Fibroblast of mammary gland (primary cell): ENCODE measurements at places on chromosomes 4 and X.

GRCh38 chr4:162727232-162727631 is 439.5 kb downstream of the NAF1 start:
- no peak for DNase-seq

GRCh38 chr4:133588306-133588705 is 439.2 kb downstream of the PCDH10 start:
- no peak for DNase-seq

GRCh38 chr4:166039822-166040221 is 166.8 kb downstream of the TLL1 start:
- DNase-seq: no peak

DNA sequence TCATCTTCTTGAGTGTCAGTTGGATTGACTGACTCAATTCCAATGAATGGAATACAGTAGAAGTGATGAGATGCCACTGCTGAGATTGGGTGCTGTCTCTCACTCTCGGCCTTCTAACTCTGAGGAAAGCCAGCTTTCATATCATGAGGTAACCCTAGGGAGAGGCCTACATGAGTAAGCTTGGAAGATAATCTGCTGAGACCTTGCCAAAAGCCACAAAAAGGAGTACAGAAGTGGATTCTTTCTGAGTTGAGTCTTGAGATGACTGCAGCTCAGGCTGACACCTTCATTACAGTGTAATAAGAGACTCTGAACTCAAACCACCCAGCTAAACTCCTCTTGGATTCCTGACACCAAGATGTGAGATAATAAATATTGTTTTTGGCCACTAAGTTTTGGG is 537.4 kb upstream of the MAGEB18 start:
- DNase-seq: peak; percentile 44

GRCh38 chr4:100736641-100737451 is 219.0 kb upstream of the EMCN start:
- DNase-seq: peak; percentile 96

DNA sequence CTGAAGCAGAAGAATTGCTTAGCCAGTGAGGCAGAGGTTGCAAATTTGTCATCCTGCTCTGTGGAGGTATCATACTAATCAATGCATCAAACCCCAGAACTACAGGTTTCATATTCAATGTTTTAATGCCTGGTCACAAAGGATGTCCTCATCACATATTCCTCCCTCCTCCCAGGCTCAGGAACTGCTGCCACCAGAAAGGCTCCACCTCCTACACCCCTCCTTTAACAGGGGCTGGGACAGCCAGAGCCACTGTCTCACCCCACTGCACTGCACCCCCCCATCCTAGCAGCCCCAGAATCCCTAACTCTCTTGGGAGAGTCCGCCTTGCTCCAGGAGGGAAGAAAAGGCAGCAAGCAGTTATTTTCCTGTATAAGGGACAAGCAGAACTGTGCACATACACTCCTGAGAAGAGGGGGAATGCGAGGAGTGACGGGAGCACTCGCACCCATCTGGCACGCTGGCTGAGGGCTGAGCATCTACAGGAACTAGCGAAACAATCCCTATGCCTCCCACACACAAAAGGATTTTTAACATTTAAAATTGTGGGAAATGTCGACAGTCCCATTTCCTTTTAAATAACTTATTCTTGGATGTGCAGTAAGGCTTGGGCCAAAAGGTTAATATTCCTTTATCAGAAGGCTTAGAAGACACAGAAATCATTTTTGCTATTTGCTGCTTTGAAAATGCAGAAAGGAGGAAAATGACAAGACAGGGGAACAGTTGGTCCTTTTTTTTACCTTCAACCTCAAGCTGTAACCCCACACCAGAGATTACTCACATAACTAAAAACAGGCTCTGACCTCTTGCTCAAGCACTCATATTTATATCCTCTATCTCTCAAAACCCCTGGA is 27.8 kb downstream of the CD99L2 start:
- DNase-seq: peak; percentile 33

DNA sequence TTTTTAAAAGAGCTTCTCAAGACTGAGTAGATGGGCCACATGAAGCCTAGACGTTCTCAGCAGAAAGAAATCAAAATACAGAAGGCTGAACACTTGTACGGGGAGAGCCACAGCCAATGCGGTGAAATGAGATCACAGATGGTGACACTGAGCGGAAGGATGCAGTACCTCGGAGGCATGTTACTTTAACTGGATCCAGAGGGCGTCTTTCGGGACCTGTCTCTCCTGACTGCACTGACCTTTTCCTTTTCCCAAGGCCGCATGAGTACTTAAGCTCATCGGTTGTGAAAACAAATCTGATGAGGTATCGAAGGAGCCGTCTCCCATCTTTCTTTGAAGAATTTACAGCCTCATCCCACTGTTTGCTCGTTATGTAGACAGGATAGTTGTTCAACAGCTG is 32.6 kb downstream of the BEND4 start:
- DNase-seq: no peak

DNA sequence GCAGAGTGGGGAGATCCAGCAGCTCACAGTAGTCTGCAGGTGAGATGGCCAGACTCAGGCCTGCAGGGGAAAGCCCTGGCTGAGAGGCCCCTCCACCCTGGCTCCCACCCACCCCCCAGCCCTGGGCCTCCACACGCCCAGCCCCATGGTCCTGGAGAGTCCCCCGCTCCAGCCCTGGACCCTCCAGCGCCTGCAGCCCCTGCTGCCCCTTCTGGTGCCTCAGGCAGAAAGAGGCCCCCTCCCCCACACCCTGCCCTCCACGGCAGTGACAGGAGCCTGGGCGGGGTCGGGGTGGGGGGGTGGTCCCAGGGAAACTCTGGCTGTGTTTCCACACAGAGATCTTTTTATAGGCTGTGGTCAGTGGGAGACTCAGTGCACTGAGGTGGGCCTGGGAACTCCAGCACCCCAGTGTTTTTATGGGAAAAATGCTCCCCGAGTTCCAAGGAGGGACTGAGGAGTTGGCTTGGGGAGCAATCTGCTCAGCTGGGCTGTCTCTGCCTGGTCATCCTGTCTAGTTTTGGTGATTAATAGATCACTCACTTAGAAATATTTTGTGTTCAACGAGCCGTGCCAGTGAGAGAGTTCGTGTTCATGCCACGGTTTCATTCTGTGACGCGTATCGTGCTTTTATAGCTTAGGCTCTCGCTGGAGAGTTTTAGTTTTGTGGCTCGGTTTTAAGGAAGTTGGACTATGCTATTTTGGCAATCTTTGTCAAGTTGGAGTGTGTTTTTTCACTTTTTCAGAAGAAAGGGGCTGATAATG is 53.1 kb upstream of the HGFAC start:
- peak; percentile 77 for DNase-seq

DNA sequence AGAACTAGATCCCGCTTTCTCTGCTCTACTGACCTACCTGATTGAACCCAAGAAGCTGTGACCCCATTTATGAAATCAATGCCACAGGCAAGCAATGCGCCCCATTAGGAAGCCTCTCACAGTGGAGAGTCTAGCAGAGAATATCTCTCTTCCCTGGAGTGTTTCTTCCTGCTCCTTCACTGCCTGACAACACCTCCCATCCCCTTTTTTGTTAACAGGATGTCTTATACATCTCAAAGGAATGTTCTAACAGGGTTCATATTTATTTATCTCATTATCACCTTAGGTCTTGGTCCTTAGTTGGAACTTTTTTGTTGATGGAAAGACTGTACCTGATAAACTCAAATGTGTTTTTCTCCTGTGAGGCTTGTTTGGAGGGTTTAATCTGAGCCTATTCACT is 35.5 kb downstream of the SLIT2 start:
- no peak for DNase-seq

DNA sequence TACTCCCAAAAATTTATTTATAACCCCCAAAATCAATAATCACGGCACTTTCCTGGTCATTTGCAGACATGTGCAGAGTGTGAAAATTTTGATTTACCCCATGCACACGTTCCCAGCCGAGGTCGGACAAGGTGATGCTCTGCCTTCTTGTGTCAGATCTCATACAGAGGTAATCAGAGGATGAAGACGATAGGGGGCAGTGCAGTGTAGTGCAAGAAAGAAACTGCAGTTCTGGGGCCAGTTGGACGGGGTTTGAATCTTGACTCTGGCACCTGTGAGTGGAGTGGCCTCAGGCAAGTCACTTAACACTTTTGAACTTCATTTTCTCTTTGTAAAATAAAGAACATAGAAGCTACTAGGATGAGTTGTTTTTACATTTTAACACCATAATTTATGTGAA is 88.4 kb downstream of the FRMPD3 start:
- DNase-seq: peak; percentile 62

DNA sequence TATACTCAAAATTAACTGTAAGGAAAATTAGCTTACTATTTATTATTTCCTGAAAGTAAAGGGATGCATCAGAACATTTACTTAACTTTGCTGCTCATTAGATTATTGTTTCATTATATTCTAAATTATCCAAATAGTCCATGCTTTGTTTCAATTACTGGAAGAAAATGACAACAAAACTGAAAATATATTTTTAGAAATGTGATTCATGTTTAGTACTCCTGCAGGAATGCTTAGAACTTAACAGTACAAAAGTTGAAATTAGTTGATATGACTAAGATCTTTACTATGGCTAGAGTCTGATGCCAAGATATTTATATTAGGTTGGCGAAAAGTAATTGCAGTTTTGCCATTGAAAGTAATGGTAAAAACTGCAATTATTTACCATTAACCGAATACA is 660.5 kb upstream of the PABPC4L start:
- DNase-seq: no peak

DNA sequence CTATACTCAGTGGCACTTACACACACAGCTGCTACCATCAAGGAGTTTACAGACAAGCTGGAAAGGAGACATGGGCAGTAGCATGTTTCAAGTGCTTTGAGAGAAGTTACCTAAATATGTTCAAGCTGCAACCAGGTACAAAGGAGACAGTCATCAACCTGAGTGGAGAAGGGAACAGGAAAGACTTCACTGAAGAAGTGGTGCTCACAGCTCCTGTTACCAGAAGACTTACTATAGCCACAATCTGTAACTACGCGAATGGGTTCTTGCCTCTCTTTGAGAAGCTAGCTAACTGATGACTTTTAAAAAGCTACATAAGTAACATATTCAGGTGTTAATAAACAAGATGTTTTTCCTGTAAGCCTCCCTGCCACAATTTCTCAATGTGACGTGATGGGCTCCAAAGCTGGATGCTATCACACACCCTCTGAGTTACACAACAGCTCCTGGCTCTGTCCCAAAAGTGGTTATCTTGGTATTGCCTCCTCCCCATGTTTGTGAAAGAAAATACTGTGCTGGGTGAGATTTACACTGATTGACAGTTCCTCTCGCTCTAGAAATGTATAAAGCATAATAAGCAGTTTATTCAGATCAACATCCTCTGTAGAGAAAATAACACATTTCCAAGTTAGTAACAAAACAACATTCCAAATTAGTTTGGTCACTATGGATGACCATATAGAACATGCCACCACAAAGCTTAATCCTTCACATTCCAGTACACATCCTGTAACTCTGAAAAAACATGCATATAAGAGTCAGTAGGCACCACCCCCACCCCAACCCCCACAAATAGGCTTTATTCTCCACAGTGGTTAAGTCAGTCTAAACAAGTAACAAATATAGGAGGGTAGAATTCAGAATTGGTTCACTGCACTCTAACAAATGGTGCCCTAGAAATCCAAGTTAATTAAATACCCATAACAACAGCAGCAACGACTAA is 81.8 kb downstream of the FRYL start:
- peak; percentile 91 for DNase-seq

DNA sequence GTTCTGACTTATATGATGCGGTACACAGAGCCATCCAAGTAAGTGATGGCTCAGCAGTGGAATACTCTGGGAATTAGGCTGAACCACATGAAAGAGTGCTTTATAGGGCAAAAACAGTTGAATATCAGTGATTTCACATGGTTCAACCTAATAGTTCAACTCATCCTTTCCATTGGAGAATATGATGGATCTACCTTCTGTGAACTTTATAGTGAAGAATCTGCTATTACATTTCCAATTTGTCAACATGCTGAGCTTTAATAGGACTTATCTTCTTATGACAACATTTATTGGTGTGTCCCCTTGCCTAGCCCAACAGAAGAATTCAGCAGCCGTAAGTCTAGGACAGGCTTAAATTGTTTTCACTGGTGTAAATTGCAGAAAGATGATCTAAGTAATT is 15.4 kb upstream of the AFP start:
- no peak for DNase-seq

GRCh38 chr4:143625632-143626031 is 74.8 kb downstream of the FREM3 start:
- DNase-seq: no peak

- peak; percentile 34 for DNase-seq
Observed at GRCh38 chr4:182600093-182600492, 317.1 kb downstream of the DCTD start.

DNA sequence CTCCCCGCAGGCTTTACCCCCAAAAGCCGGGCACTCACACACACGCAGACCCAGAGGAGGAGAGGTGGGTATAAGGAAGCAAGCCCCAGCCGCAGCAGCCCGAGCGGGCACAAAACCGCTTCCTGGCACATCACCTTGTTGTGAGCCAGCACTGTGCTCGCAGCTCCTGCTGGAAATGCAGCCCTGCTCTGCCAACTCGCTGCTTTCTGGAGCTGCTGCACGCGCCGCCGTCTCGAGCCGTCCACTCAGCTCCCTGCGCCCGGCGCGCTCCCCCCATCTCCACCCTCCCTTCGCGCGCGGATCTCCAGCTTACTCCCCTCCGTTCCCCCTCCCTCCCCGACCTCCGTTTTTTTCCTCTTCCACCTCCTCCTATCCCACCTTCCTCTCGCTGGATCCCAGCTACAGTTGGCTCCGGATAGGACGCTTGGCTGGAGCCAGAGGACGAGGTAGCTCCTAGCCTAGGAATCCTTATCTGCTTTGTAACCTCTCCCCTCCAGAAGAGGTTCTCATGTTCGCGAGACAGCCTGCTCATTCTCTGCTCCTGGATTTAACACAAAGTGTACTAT is at the start of gene SPOCK3:
Gene SPOCK3 (minus strand): TSS at position 179 of the 566 bp plus-strand sequence.
- peak; percentile 16 for DNase-seq

- peak; percentile 25 for DNase-seq
Observed at GRCh38 chrX:12567857-12568256, 223.4 kb upstream of the PRPS2 start.

- no peak for DNase-seq
Observed at GRCh38 chrX:31870267-31870666, 798.4 kb upstream of the FTHL17 start.

DNA sequence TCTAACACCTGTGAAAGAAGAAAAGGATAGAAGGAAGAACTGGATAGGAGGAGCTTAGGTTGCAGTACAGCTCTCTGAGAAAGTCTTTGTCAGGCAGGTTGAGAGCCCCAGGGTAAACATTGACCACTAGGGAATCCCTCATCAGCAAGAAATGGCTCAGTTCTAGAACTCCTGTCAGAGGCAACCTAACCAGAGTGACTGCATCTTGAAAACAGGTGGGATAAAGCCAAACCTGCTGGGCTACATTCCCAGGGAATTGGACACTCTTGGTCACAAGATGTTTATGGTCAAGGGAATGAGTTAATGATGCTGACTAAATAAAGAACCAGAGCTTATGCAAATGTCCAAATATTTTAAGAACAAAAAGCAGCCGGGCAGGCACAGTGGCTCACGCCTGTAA is 108.3 kb upstream of the MED14 start:
- no peak for DNase-seq

DNA sequence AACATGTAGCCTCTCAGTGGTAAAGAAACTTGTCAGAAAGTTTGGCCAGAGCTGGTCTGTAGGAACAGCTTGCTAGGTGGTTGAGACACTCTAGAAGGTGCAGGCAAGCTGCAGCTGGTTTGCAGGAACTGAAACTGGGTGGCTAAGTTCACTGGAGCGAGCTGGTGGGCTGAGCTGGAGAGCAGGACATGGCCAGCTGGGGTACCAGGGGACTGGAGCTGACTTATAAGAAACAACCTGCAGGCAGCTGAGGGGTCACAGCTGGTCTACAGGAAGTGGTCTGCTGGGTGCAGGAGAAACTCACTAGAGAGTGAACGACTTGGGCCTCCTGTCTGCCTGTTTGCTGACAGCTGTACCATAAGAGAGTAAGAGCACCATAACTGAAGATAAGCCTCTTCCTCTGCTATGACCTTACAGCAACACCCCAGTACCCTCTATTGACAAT is 157.1 kb upstream of the LNX1 start:
- no peak for DNase-seq
